ENCODE measurements at places on chromosomes 2 and 18.

- no peak for DNase-seq
Measured at GRCh38 chr2:224073676-224074075, 34.6 kb upstream of the SERPINE2 start.

GRCh38 chr18:40531051-40531450, 1424.0 kb upstream of the PIK3C3 start:
- no peak for DNase-seq

DNA sequence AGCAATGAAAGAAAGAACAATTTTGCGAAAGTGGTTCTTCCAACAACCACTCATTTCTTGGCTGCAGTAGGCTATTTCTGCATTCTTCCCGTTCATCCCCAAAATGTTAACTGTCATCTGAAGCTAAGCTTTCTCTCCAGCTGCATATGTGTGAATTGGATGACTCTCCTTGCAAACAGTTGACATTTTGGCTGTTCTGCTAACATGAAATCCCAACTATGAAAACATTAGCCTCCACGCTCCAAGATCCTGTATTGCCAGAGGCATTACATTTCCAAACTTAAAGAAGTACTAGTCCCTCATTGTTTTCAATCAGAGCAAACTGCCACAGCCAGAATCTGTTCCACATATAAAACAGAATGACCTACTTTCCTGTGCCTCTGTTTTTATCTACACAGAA, 88.5 kb downstream of the TGIF1 start:
- DNase-seq = no peak

GRCh38 chr2:205755923-205756322, 73.6 kb downstream of the NRP2 start:
- DNase-seq = no peak

- no peak for DNase-seq
Measured at GRCh38 chr2:62570861-62571698, 65.1 kb upstream of the TMEM17 start.

- peak; percentile 53 for DNase-seq
Measured at GRCh38 chr2:25286025-25286400, 55.7 kb downstream of the DNMT3A start.

GRCh38 chr18:59142274-59142673, 2.6 kb downstream of the SEC11C start:
- no peak for DNase-seq

- no peak for DNase-seq
Measured at GRCh38 chr18:63808125-63808524, 32.9 kb downstream of the SERPINB7 start.

GRCh38 chr2:12178289-12179080, 432.1 kb downstream of the LPIN1 start:
- DNase-seq = no peak

DNA sequence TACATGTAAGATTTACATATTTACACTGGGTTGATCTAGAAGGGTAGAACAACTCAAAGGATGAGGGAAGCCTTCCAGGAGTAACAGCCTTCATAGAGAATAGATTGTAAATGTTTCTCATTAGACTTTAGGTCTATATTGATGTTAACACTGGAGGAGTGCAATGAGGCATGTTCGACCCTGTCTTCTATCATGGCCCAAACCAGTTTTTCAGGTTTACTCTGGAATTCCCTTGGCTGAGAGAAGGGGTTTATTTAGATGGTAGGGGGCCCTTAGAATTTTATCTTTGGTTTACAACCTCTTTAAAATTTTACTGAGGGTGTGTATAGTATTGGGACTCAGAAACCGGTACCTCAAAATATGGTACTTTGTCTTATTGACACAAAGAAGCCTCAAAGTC, 634.9 kb upstream of the PIK3C3 start:
- no peak for DNase-seq

GRCh38 chr2:159091381-159091780, 122.9 kb downstream of the TANC1 start:
- DNase-seq = no peak

DNA sequence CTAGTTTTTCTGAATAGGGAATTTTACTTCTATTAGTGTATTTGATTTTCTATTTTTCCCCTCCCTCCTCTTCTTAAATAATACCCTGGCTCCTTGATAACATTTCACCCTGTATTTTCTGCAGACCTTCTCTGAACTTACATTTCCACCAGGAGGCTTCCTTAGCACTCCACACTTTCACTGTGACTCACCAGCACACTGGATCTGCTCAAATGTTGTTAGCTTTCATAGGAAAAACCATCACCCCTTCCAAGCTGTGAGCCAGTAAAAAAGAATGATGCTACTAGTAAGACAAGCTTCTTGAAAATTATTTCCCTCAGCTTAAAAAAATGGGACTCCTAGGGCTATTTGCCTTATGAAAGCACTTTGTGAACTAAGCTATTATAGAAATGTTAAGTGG, 16.1 kb downstream of the SUPT7L start:
- no peak for DNase-seq

DNA sequence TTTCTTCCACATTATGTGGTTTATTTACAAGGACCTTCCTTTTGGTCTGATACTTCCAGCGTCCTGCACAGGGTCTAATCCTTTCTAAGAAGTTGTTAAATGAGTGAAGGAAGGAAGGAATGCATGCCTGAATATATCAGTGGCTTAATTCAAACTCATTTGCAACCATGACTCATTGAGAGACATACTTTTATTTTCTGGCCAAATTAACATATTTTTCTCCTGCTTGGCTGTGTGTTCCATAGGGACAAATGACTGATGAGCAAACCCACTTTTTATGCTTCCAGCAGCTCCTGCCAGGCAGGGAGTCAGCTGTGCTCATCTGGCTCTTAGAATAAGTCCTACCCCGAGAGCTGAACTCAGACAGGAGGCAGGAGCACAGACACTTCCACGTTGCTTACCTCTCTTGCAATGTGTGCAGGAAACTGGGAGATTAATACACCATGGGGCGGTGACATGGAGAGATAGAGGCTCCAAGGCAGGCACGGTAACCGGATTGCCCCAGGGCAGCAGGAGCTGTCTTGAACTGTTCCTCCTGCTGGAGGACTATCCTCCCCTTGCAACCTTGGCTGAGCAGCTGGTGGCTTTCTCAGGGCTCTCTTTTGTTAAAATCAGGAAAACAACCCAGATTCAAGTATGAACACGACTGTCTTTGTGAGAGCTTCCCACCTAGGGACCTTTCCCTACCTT, 667.5 kb upstream of the HS6ST1 start:
- DNase-seq = no peak

DNA sequence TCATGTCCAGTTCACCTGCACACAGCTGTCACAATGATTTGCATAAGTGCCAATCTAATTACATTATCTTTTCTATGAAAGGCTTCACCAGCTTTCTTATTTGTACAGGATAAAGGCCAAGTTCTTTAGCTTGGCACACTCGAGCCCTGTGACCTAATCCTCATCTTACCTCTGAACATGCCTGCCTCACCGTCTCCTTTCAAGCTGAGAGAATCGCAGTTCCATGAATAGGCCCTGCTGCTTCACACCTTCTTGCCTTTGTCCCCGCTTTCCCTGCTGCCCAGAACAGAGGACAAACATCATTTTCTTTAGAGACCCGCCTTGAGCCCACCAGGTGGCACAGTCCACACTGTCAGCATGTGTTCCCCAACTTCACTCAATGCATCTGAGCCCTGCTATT, 1094.7 kb downstream of the BCL11A start:
- no peak for DNase-seq

DNA sequence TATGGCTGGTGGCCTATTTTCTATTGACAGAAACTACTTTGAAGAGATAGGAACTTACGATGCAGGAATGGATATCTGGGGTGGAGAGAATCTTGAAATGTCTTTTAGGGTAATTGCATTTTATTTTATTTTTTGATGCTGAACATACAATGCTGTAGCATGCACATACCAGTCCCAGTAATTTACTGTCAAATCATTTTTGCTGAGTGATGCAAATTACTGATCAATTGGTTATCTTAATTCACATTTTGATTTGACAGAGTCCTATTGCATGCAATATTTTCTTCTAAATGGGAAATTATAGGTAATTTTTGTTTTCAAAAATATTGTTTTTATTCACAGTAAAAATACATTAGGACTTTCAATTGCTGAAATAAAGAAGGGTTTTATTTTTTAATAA, 387.3 kb downstream of the GALNT13 start:
- DNase-seq = no peak

DNA sequence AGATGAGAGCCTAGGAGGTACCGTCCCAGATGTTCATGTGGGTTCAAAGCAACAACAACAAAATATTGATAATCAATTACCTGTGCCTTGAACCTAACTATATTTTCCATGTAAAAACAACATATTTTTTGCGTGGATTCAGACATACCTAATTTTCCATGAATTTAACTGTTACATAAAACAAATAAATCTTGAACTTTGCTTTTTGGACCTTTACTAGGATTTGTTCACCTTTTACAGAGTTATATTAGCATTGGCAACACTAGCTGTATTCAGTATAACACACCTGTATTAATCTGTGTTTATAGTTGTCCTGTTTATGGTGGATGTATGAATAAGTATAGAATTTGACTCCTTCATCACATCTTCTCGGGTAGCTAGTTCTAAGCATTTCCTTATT, 115.8 kb upstream of the STON1 start:
- DNase-seq = no peak

DNA sequence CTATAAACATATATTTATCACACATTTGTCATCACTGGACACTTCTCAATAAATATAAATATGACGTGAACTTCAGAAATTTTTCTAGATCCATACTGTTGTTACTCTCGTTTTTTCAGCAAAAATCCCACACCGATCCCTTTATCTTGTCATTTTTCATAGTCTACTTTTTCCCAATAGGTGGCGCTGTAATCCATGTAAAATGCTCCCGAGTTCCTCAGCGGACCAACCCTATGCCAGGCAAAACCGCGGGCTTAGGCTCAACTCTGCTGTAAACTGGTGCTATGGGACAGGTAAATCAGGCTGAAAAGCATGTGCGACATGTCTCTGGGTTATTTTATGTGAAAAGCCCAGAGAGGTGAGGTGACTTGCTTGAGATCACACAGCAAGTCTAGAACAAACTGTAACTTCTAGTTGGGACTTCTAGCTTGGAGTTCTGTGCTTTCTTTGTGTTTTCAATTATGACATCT, 104.0 kb downstream of the COBLL1 start:
- no peak for DNase-seq

DNA sequence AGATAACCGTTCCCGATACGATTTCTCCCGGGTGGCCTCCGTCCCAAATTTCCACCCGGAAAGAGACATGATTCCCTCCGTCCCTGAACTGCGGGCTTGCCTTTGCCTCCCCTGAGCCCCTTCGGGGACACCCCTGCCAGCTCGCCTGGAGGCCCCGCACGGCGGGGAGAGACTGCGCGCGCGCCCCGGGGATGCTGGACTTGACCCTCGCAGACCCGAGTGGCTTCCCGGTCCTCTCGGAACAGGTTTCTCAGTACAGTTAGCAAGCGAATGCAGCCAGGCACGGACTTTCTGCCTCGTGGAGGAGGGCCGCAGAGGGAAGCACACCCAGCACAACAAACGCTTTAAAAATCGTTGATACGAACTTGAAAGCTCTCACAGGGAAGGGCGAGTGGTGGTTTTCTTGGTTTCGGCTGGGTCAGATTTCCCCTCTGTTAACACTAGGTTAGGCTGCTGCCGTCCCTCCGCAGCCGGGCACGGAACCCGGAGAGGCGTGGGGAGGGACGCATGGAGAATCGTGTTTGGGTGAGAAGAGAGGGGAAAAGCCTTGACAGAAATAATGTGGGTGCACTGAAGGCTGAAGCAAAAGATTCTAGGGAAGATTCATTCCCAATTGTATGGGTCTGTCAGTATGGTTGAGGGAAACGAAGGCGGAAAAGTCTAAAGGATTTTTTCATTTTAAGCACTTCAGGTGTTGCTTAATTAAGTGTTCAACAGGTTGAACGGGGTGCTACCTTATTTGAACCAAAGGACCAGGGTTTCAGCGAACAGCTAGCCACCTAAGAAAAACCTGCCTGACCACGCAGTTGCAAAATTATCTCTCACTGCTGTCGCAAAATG, 916 bp downstream of the TNFRSF11A start:
- peak; percentile 9 for DNase-seq

- no peak for DNase-seq
Measured at GRCh38 chr2:30472326-30472725, 25.3 kb downstream of the LCLAT1 start.

GRCh38 chr2:172555272-172555521, 693 bp upstream of the PDK1 start:
- no peak for DNase-seq
